Right kidney (tissue), 9 donors: ENCODE measurements at places on chromosomes 5 and 9.
A peak's percentile ranks its signal among the peaks of the same experiment; 100 is the strongest.

DNA sequence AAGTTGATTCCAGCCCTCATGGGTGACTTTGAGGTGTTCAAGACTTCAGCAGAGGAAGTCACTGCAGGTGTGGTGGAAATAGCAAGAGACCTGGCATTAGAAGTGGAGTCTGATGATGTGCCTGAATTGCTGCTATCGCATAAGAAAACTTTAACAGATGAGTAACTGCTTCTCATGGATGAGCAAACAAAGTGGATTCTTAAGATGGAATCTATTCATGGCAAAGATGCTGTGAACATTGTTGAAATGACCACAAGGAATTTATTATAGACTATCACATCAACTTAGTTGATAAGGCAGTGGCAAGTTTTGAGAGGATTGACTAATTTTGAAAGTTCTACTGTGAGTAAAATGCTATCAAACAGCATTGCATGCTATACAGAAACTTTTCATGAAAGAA is 17.1 kb upstream of the POU4F3 start:
- no peak for DNase-seq

GRCh38 chr9:84677080-84677479 is 7.6 kb downstream of the NTRK2 start:
- DNase-seq, result peak; percentile 16

GRCh38 chr5:68070591-68071281 is 144.8 kb upstream of the PIK3R1 start:
- DNase-seq, result no peak

DNA sequence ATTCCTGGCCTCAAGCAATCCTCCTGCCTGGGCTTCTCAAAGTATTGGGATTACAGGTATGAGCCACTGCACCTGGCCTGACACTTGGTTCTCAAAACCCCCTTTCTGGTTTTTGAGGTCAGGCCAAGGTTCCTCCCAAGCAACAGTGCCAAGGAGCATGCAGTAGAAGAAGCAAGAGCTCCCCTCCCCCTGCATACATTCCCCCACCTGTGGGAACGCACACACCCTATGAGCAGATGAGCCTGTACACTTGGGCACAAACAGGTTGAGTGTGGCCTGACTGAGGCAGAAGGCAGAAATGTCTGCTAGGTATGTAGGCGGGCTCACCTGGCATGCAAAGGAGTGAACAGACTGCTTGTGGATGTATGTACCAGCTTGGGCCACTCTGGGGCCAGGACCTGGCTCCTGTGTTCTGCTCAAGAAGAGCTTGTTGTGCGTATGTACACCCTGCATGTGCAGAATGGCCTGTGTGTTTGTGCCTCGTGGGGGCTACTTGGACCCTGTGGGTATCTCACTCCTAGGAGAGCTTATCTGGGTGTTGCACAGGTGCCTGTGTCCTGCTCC is 1.7 kb downstream of the GPRIN1 start:
- no peak for DNase-seq

- DNase-seq, result no peak
These were observed 12.9 kb upstream of the SLCO6A1 start for GRCh38 chr5:102511666-102512065.

DNA sequence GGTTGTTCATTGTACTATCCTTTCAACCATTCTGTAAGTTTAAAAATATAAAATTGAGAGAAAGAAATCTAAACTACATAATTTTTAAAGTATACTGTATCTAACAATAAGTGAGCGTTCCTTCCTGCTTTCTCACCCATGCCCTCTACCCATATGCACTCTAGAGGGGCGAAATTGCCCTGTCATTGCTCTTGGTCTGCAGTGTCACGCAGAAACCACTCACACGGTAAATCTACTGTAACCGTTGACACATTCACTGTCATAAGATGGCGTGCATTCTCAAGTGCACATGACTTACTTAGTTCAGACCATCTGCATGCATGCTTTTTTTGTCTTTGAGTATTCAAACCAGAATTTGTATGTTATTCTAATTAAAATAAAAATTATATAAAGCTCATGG is 55.7 kb upstream of the NIPBL start:
- no peak for DNase-seq

- DNase-seq, result no peak
These were observed 16.6 kb upstream of the CARD19 start for GRCh38 chr9:93079371-93079770.

GRCh38 chr5:96718635-96719077 is 56.5 kb downstream of the CAST start:
- no peak for DNase-seq

DNA sequence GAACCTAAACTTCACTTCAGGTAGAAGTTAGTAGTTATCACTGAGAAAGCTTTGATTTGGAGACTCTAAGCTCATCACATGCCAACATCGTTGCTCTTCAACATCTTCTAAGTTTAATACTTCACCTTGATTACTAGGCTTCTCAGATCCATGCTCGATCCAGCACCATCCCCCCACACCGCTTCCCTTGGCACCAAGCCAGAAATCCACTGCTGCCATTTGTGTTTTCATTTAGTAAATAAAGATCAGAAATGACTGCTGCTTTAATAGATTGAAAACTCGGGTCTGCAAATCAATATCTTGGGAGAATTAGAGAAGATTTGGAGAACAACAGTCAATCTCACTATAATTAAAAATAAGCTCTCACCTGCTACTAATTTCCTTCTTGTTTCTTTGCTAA is 214.7 kb upstream of the NR4A3 start:
- no peak for DNase-seq

DNA sequence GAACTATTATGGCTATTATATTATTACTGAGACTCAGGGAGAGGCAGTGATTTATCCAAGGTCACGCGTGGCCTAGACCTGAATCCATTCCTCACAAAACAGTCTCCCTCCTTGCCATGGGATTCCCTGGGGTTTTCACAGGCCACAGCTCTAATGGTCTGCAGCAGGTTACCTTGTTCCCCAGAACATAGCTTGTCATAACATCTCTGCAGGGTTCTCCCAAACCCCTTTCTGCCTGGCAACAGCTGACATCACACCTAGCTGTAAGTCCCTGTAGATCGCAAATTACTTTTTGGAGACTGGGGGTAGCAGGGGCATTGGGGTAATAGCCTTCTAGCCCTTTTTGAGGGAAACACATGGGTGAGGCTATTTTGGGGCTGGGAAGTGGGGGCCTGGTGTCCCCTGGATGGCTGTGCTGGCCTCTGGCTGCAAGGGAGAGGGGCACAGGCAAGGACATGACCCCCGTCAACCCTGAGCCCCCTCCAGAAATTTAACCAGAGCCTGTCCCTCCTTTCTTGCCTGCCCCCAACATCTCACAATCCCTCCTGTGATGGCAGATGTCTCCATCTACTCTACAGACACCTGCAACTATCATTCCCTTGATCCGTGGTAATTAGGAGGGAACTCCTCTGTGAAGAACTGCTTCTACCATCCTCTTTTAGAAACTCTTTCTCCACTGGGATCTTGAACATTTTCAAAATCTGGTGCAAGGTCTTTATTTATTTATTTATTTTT is 1.3 kb downstream of the CD74 start:
- DNase-seq, result no peak

DNA sequence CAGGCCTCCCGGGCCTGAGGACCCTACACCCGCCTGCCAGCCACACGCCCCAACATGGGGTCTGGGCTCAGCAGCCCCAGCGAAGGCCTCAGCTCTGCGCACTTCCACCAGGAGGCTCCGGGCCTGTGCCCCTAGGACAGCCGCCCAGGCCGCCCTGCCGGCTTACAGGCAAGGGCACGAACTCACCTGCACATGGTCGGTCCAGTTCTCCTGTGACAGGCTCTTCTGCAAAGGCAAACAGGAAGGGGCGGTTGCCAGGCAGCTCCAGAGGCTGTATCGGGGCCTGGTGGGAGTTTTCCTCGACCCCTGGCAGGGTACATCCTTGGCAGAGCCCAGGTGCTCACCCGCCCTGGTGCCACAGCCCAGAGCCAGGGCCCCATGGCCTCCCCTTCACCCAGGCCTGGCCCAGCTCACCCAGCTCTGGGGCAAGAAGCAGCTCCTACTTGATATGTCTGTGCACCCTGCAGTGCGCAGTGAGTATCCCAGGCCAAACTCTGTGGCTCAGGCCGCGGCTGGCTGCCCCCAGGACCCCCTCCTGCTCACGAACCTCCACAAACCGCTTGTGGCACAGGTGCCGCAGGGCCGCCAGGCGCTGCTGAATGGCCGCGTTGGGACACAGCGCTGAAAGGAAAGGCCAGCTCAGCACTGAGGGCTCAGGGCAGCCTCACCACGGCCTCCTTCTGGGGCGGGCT is 52.2 kb upstream of the NRARP start:
- no peak for DNase-seq
